ENCODE measurements at places on chromosomes 1 and 21.
A peak's percentile ranks its signal among the peaks of the same experiment; 100 is the strongest.

GRCh38 chr1:94555091-94555490 lies 13.5 kb upstream of the F3 start:
- no peak for DNase-seq

DNA sequence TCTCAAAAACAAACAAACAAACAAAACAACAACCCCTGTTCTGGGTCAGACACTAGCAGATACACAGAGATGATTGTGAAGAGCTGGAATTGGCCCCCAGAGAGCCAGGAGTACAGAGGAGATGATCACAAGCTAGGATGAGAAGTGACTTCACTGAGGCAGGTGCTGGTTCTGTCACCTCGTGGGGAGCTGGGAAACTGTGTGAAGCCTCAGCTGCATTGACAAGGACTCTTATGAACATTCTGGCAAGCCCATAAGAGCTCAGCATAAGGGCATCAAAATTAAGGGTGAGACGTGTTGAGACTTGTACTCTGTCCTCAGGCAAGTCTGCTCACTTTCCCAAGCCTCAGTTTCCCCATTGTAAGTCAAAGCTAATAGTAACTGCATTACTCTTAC lies 14.7 kb upstream of the PTP4A2 start:
- DNase-seq, result no peak

GRCh38 chr1:29810121-29811120 lies 574.1 kb downstream of the PTPRU start:
- no peak for DNase-seq

GRCh38 chr21:25039461-25040380 lies 567.6 kb downstream of the MRPL39 start:
- DNase-seq, result no peak

- peak; percentile 81 for DNase-seq
Measured at GRCh38 chr1:15046487-15047165, 106.9 kb upstream of the TMEM51 start.

DNA sequence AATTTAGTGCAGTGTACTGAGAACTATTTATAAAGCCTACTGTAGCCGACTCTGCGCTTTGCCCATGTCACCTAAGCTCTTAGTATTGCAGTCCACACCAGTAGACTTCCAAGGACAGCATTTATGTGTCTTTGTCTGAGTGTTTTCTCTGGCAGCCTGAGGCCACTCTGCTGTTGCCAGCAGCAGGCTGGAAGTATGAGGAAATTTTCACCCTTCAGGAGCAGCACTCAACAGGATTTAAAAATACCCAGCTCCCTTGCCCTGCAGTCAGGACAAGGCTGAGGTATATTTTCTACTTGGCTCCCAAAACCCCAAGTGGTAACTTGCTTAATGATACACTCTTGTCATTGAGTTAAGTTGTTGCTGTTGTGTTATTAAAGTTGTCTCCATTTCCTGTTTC lies 230.1 kb downstream of the SRGAP2C start:
- DNase-seq, result peak; percentile 42

- DNase-seq, result no peak
Measured at GRCh38 chr1:110085671-110086070, 15.2 kb upstream of the ALX3 start.

DNA sequence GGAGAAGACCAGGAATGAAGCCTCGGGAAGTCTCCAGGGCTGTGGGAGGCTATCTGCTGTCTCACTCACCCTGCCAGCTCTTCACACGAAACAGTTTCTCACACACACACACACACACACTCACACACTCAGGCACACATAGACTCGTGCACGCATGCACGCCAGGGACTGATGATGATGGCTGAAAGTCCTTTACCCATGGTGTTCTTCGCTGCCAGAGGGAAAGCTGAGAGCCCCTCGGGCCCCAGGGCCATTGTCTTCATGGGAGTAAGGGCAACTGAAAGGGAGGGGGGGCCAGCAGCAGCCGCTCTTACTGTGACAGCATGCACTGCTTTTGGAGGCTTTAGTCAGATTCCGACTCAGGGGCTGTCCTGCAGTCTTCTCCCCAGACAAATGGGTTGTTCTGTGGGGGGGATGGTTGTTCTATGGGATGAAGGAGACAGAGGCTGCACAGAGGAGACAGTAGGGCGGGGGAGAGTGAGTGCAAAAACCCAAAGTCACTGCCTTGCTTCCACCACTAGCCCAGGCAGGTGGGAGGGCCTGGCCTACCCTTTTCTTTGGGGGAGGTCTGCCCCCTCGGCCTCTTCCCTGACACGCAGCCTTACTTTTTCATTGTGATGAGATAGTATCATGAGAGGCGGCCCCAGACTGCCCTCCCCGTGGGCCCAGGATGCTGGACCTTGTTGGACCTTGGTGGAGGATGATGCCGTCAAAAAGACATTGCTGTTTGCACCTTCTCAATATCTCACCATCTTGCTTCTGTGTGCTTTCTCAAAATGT lies 29.0 kb downstream of the STUM start:
- no peak for DNase-seq

DNA sequence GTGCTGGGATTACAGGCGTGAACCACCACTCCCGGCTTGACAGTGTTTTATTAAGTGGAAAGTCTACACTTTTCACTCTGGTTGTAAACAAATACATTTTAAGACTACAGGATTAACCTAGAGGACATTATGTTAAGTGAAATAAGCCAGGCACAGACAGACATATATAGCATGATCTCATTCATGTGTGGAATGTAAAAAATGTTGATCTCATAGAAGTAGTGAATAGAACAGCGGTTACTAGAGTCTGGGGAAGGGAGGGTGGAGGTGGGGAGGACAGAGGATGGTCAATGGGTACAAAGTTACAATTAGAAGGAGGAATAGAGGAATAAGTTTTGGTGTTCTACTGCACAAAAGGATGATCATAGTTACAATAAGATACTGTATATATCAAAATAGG lies 16.9 kb downstream of the CTH start:
- peak; percentile 65 for DNase-seq

DNA sequence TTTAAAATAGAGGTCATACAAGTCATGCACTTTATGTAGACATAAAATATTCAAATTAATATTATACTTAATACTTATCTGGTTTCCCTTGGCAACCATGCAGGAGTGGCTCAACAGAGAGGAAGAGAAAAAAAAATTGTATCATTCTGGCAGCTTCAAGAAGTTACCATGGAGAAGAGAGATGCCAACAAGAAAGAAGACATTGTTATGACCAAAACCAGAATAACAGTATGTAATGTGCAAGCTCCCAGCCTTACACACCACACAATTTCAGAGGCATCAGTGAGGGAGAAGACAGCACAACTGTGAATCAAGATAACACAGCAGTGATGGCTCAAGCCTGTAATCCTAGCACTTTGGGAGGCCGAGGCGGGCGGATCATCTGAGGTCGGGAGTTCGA lies 49.1 kb upstream of the RCOR3 start:
- no peak for DNase-seq

- peak; percentile 74 for DNase-seq
Measured at GRCh38 chr1:245310571-245311531, 156.1 kb downstream of the KIF26B start.

DNA sequence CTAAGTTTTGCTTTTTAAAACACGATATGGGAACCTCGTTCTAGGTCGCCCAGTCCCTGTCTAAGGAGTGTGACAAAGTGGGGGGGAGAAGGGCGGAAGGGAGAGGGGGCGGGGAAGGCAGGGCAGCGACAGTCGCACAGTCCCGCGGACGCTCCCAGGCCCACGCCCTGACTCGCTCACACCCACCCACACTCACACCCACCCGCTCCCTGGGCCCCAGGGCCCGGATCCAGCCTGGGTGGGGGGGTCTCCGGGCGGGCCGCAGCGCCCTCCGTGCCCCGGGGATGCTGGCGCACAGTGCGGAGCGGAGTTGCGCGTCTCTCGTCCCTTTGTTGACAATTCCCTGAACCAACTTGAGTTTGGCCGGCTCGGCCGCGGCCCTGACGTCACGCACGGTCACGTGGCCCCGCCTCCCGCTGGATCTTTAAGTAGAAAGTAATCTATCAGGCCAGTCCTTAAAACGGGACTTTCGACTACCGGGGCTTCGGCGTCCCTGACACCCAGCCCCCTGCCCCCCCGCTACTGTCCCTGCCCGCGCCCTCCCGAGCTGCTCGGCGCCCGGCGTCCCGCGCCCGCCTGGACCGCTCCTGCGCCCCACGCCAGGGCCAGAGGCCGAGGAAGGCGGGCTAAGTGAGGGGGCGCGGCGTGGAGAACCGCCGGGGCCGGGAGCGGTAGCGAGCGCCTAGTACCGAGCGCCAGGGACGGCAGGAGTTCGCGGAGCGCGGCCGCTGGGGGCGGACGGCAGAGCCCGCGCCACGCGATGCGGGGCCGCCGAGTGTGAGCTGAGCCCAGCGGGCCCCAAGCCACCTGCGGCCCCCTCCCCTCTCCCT lies at the start of gene FOXD3:
FOXD3 (plus strand) TSS at position 454 of the 830 bp plus-strand sequence. CDS start 492 bp downstream, outside the sequence.
- peak; percentile 56 for DNase-seq

DNA sequence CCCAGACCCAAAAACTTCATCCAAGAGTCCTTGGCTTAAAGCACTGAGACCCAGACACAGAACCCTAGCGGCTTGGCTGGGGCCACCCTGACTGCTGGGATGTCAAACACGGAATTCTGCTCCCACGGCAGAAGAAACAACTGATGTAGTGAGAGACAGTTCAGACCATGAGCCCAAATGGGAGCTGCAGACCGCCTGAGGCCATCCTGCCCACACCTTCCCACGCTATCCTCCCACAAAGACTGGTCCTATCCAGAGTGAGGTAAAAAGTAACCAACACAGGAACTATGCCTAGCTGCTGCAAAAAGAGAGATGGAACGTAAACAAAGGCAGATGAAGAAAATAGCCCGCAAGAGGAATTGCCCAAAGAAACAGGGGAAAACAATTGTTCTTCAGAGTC lies 203.3 kb downstream of the PTPRU start:
- no peak for DNase-seq

GRCh38 chr21:41726970-41727783 lies 39.7 kb downstream of the RIPK4 start:
- DNase-seq, result peak; percentile 25

- no peak for DNase-seq
Measured at GRCh38 chr1:109749221-109749620, 8.4 kb upstream of the GSTM3 start.

DNA sequence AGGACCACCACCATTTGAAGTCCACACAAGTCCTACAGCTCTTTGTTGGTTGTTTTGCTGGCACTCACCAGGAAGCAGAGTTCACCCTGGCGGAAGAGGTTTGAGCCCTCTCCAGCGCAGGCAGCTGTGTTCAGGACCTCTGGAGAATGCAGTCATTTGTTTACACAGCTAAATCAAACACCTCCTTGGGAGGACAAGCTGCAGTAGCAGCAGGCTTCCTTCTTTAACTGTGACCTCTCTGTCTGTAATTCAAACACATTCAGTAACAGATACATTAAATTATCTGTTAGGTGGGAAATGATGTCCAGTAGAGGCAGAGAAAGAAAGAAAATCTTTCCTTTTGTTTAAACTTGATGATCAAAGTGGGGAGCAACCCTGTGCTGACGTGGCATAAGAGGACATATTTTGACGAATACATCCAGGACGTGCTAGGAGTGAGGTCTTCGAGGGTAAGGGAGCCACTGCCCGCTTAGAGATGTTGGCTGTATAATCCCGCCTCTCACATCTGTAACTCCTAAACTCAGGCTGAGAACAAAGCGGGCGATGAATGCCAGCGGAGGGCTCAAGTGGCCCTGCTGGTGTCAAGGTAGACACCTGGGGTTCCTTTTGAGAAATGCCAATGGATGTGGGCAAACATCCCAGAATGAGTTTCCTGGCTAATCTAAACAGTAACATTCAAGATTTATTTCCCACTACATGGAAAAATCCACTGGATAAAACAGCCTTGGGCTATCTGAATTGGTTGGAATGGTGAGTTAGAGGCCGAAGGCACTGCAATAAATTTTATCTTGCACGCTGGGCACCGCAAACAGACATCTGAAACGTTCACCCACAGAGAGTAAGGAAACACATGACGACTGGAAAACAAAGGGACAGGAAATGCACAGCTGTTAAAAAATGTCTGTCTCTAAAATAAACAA lies 51.7 kb downstream of the ABCA4 start:
- peak; percentile 82 for DNase-seq

DNA sequence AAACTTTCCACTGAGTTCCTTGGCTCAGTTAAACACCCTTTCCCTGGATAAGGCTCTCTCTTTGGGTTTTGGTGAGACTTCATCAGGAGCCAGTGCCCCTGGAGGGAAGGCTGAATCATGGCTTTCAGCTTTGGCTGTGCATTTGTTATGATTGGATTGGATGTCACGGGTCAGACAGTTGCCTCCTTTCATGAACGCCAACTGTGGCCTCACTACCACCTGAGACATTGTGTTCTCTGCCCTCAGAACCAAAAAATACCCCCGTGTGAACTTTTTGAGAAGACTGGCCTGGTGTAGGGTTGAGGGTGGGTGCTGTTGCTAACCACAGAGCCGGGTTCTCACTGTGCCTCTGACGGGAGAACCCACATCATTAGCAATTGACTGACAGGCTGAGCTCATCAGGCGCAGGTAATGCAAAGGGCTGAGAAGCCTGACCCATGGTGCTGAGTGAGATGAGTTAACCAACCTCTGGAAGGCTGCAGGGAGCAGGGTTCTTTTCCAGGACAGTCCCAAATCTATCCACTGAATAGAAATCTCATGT lies 65.6 kb downstream of the HHAT start:
- peak; percentile 17 for DNase-seq

DNA sequence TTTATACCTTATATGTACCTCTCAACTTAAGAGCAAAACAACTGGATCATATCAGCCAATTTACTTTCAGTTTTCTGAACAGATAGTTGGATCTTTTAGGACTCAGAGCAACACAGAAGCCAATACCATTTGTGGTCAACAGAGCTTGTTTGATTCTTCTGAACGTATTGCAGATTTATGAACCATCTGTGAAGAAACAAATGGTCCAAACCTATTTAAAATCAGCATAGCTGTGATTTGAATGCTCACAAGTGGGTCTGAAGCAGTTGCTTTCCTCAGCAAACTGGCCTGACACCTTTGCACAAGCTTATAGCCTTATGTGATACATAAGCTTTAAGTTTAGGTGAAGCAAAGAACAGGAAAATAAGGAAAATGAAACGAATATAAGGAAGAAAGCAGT lies 147.6 kb downstream of the LRRIQ3 start:
- DNase-seq, result no peak

DNA sequence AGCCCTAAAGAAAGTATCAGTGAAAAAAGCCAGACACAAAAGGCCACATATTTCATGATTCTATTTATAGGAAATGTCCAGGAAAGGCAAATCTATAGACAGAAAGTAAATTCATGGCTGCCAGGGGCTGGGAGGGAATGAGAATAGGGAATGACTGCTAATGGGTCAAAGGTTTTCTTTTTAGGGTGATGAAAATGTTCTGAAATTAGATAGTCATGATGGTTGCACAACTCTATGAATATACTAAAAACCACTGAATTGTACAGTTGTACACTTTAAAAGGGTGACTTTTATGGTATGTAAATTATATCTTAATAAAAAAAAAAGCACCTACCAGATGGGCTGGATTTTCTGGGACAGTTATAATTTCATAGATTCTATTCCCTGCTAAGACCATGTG lies 114.8 kb downstream of the CNIH3 start:
- DNase-seq, result peak; percentile 41

- no peak for DNase-seq
Measured at GRCh38 chr21:14383596-14384180, 742 bp upstream of the HSPA13 start.

GRCh38 chr1:107640207-107640606 lies 324.8 kb downstream of the VAV3 start:
- no peak for DNase-seq

All from mesenchymal stem cell (in vitro differentiated cells and primary cell).